ENCODE measurements at places on chromosomes 6 and 20.

- no peak for DNase-seq
Observed at GRCh38 chr6:156863504-156863903, 86.3 kb downstream of the ARID1B start.

GRCh38 chr20:23645575-23645974 lies 7.8 kb upstream of the CST3 start:
- no peak for DNase-seq

- peak; percentile 81 for DNase-seq
Observed at GRCh38 chr6:15207923-15208322, 37.9 kb upstream of the JARID2 start.

DNA sequence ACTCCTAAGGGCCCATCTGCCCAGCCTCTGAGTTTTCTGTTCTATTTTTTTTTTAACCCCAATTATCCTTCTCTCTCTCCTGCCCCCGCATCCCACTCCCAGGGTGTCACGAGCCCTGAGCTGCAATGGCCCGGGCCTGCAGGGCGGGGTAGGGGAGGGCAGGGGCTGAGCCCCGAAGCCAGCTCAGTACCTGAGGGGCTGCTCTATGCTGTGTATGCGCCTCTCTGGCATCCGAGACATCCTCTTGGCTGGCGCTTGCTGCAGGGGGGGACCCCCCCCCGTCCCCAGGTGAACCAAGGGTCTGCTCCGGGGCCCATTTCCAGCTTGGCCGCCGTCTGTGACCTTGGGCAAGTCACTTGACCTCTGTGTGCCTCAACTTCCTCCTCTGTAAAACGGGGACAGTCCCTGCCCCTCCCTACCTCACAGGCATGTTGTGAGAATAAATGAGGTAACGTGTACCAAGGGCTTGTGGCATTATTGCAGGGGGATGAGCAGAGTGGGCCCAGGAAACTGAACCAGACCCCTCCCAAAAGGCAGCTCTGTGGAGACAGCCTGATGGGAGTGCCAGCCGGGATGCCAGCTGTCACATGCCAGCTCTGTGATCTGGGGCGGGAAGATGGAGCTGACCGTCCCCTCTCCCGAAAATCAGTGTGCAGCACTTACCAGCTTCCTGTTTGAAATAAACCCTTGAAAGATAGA lies 13.0 kb upstream of the MYL9 start:
- no peak for DNase-seq

DNA sequence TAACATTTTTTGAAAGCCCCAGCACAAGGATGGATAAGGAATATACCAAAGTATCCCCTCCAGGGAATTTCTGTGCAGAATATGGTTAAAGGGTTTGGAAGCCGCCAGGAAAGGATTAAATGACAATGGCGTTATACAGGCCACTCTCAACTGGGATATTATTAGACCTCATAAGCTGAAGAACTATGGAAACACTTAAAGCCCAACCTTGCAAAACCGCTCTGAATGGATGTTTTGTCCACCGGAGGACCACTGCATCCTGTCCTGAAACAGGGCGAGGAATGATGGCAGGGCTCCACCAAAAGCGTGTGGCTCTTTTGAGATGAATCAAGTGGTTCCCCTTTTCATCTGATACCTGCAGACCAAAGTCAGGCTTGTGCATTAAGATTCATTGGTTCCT lies 32.4 kb downstream of the NFATC2 start:
- no peak for DNase-seq

DNA sequence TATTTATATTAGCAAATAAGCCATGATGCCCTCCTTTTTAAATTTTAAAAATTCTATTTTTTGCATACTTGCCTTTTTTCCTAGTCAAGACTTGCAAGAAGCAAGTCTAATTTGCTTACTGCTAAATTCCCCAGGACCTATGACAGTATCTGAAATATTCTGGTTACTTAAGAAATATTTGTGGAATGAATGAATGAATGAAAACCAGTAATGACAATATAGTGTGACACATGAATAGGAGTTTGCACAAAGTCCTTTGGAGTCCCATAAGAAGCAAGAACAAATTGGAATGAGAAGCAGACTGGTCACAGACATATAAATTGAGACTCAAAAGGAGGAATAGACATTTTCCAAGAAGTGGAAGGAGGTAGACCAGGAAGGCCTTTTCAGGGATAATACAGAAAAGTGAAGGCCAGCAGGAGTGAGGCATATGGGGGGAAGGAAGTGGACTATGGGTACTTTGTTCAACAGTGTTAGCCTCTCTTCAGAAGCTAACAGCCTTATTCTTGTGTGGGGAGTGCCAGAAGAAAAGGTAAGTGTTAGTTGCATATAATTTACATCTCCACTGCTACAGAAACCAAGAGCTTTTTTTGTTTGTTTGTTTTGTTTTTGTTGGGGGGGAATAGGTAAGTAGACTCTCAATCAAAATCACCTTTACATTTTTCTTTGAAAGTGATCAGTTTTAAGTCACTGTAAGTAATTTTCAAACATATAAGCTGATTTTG lies 93.6 kb upstream of the FAM184A start:
- no peak for DNase-seq

GRCh38 chr20:33826270-33826897 lies 15.2 kb downstream of the CHMP4B start:
- DNase-seq: no peak

GRCh38 chr6:146931214-146931613 lies 273.0 kb upstream of the STXBP5 start:
- DNase-seq: peak; percentile 18

DNA sequence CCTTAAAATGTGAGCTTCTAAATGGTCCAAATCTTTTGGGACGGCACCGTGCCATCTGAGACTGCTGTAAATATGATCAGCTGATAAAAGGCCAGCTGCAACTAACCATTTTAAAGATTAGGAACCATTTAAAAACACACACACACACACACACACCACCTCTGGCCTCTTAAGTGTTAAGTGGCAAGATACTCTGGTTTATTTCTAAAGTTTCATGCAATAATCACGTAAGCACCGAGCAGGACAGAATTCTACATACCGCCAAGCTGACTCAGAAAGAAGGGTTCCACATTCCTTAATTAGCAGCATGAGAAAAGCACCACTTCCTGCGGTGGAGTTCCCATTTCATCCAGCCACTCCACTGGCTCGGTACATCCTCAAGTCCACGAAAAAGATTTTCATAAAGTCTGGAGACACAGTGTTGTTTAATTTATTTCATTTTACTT lies 17.8 kb upstream of the ZNF217 start:
- DNase-seq: peak; percentile 97

DNA sequence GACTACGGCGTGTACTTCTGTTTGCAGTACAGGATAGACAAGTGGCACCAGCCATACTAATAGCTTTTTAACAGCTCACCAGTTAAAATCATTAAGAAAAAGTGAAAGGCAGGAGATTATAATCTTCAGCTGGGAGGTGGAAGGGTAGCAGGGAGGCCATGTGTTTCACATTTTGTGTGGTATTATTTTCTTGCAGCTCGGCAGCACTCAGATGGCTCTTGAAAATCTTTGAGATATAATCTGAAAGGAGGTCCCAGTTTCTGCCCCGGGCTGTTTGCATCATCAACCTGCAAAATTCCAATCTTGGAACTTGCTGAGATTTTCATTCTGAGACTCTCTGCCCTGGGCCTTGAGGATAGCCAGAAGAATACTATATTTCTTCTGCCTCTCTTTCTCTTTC lies 87.5 kb upstream of the HDAC2 start:
- no peak for DNase-seq

DNA sequence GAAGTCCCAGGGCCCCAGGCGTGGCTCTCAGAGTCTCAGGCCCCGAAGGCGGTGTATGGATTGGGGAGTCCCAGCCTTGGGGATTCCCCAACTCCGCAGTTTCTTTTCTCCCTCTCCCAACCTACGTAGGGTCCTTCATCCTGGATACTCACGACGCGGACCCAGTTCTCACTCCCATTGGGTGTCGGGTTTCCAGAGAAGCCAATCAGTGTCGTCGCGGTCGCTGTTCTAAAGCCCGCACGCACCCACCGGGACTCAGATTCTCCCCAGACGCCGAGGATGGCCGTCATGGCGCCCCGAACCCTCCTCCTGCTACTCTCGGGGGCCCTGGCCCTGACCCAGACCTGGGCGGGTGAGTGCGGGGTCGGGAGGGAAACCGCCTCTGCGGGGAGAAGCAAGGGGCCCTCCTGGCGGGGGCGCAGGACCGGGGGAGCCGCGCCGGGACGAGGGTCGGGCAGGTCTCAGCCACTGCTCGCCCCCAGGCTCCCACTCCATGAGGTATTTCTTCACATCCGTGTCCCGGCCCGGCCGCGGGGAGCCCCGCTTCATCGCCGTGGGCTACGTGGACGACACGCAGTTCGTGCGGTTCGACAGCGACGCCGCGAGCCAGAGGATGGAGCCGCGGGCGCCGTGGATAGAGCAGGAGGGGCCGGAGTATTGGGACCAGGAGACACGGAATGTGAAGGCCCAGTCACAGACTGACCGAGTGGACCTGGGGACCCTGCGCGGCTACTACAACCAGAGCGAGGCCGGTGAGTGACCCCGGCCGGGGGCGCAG lies at the start of gene HLA-A:
HLA-A (plus strand) TSS at position 258 of the 778 bp plus-strand sequence; CDS start at position 280, 22 bp downstream.
- peak; percentile 93 for DNase-seq

DNA sequence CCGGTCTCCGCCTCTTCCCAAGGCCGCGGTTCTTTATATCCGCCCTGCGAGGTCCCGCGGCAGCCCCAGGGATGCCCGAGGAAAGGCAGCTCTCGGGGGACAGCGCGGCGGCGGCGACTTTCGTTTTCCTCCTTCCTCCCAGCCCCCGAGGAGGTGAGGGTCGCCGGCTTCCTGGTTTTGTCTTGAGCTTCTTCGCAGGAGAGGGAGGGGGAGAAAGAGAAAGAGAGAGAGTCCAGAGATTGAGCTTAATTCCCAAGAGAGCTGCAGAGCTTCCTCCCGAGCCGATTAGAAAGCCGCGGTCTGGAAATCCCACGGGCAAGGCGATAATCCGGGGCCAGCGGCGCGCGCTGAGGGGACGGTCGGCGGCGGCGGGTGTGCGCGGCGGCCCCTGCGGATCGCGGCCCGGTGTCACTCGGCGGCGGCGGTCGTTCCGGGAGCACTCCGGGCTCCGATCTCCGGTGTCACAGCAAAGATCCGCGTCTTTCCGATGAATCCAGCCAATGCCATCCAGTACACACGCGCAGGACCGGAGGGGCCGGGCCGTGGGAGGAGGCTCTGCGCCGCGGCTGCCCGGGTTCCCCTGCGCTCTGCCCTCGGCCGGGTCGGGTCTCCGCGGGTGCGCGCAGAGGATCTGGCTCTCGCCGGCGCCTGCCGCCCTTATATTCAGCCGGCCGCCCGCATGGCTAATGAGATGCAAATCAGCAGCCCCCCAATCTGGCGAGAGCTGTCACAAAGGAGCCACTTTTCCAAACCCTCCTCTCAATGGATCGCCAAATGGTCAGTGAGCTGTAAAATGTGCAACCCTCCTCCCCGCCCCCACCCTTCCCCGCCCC lies at the start of gene DLL1:
DLL1 (minus strand) TSS at position 783 of the 833 bp plus-strand sequence. CDS start 939 bp downstream, outside the sequence.
- no peak for DNase-seq

DNA sequence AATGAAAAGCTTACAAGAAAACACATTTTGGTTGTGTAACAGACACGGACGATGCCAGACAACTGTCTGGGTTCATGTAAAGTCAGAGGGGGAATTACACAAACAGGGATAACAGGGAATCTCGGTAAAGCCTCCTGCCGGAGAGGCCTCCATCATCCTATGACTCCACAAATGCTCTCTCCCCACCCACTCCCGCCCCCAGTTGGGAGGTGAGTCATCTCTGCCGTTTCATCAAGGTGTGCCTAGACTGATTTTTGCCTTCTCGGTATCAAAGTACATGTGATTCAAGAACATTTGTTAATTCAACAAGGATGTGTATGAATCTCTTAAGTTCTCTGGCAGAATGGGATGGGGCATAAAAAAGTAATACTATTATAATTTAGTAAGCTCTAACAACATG lies 304.9 kb upstream of the PRDM1 start:
- no peak for DNase-seq

GRCh38 chr6:50663806-50664205 lies 49.5 kb upstream of the TFAP2D start:
- no peak for DNase-seq

All from fibroblast of mammary gland (primary cell).